NCI-H524 (cell line): ENCODE measurements at places on chromosomes 5 and 9.
A peak's percentile ranks its signal among the peaks of the same experiment; 100 is the strongest.

- no peak for DNase-seq
Measured at GRCh38 chr5:57327561-57328367, 153.9 kb downstream of the GPBP1 start.

DNA sequence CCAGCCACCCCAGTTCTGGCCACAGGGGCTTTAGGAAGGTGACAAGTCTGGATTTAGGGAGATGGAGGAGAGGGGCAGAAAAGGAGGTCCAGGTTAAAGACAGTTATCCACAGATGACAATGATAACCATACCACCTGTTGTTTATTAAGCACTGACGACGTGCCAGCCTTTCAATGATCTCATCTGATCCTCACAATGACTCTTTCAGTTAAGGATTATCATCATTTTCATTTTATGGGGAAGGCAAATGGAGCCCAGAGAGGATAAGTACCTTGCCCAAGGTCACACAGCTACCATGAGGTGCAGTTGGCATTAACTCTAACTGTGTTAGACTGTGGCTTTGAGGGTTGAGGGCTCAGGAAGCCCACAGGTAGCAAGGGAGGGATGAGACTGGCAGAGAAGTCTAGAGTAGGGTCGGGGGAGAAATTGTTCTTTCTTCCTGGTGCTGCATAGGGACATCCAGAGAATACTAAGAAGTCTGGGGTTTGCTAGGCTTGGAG is 21.5 kb upstream of the JADE2 start:
- no peak for DNase-seq

- DNase-seq = no peak
Measured at GRCh38 chr9:99753436-99753835, 68.2 kb upstream of the NR4A3 start.

DNA sequence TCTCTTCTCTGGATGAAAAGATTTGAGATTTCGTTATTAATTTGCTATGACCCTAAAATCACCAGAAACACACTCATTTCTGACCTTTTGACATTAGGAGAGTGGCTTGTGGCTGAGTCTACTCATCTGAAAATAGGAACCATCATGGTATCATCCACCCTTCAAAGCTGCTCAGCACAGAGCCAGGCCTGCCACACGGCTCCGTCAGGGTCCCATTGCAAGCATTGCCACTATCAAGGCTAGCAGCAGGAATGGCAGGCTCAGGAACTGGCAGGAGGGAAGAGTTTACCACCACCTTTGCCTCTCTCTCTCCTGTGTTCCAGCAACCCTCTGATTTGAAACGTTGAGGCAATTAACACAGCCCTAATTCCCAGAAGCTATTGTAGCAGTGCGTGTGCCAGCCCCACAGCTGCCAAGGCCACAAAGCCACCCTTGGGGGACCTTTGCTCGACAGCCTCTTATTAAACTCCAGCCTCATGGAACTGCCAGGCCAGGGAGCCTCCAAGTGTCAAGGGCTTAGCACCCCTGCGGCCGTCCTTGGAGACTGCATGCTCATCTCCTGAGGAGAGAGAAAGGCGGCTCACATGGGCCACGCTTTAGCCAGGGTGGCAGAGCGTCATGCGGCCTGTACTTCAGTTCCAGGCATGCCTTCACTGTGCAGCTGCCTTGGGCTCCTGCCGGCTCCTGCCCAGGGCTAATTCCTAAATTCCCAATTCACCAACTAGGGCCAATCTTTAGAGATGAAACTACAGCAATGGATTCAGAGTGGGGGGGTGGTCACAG is 145.9 kb downstream of the ROR2 start:
- DNase-seq = no peak

- no peak for DNase-seq
Measured at GRCh38 chr5:125836256-125836655, 587.0 kb upstream of the GRAMD2B start.

- DNase-seq = no peak
Measured at GRCh38 chr5:158898185-158899177, 201.2 kb downstream of the EBF1 start.

GRCh38 chr5:43063721-43064171 is 23.6 kb upstream of the ANXA2R start:
- DNase-seq = no peak

DNA sequence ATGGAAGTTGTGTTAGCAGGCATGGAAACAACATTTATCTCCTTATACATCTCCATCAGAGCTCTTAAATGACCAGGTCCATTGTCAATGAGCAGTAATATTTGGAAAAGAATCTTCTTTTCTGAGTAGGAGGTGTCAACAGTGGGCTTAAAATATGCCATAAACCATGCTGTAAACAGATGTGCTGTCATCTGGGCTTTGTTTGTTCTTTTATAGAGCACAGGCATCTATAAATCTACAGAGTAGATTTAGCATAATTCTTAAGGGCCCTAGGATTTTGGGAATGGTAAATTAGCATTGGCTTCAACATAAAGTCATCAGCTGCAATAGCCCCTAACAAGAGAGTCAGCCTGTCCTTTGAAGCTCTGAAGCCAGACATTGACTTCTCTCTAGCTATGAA is 7.7 kb upstream of the HRCT1 start:
- no peak for DNase-seq

GRCh38 chr5:154850255-154851062 is at the start of gene FAXDC2:
TSS of gene FAXDC2 (minus strand) at chr5:154850603. CDS start at chr5:154838178, 12,425 bp downstream.
- DNase-seq = no peak

- no peak for DNase-seq
Measured at GRCh38 chr9:116285320-116285719, 131.7 kb downstream of the PAPPA start.

- no peak for DNase-seq
Measured at GRCh38 chr5:147397616-147398015, 112.3 kb downstream of the DPYSL3 start.

GRCh38 chr9:122213589-122214413 is 15.0 kb downstream of the LHX6 start:
- DNase-seq = peak; percentile 77

GRCh38 chr9:73270967-73271721 is 119.5 kb downstream of the ANXA1 start:
- DNase-seq = no peak

DNA sequence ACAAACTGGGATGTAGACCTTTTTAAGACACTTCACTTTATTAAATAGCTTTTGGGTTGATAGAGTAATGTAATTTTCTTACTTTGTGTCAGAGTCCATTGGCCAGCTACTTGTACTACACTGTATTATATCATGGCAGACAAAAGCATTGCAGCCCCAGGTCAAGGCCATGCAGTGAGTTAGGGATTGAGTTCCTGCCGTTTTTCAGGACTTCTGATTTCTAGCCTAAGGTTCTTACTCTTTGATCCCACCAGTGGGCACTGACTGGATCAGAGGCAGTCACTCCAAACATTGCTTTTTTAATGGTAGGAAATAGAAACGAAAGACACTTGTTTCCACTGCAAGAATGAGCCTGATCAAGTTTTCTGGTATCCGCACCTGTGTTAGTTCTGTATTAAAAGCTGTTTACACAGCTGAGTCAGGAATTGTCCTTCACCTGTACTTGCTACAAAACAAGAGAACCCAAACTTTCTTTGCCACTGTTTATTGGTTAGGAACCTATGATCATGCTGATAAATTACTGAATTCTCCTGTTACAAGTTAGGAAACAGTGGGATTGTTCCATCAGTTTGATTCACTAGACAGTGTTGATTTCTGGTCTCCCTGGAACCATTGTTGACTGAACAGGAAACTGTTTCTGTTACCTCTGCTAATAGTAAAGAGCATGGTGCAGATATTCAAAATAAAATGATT is 22.1 kb downstream of the LRRC70 start:
- DNase-seq = no peak

- DNase-seq = no peak
Measured at GRCh38 chr5:179792612-179793467, 946 bp upstream of the LTC4S start.

- DNase-seq = no peak
Measured at GRCh38 chr5:143521141-143521540, 117.7 kb upstream of the NR3C1 start.

DNA sequence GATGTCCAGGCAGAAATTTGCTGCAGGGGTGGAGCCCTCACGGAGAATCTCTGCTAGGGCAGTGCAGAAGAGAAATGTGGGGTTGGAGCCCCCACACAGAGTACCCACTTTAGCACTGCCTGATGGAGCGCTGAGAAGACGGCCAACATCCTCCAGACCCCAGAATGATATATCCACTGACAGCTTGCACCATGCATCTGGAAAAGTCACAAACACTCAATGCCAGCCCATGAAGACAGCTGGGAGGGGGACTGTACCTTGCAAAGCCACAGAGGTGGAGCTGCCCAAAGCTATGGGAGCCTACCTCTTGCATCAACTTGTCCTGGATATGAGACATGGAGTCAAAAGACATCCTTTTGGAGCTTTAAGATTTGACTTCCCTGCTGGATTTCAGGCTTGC is 426.3 kb upstream of the FAM174A start:
- no peak for DNase-seq

GRCh38 chr9:28136113-28136512 is 562.8 kb upstream of the C9orf72 start:
- no peak for DNase-seq

DNA sequence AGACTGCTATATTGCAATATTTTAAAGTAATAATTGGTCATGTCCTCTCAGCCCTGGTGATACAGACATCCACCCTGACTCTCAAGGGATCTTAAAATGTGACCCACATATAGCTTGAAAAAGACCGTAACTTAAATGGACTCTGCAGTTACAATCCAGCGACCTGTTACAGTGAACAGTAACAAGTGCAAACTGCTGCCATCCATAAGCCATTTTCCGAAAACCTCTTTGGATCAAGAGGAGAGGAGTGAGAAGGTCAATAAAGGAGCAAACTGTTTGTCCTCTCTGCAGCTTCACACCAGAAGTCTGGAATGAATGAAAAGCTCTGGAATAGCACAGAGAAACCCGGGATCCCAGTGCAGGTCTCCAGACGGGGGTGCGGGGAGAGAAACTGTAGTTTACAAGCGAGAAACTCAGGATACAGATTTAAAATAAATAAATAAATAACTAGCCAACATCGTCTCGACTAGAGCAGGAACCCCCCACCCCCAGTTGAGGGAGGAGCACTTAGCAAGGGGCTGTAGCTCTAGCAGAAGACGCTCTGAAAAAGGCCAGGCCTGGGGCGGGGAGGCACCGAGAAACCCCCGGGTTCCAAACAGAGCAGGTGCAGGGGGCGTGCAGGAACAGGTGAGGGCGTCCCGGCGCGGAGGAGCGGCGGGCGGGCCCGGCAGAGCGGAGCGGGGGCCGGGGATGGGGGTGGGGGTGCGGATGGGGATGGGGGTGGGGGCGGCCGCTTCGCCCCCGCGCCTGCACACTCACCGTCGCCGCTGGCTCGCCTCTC is 572 bp downstream of the ZDHHC21 start:
- peak; percentile 48 for DNase-seq

- DNase-seq = no peak
Measured at GRCh38 chr9:19901586-19901985, 112.7 kb upstream of the SLC24A2 start.

- no peak for DNase-seq
Measured at GRCh38 chr9:32292611-32293010, 91.8 kb upstream of the ACO1 start.

GRCh38 chr9:93630806-93631411 is 54.5 kb downstream of the PHF2 start:
- no peak for DNase-seq

GRCh38 chr9:89668866-89669246 is 64.0 kb downstream of the GADD45G start:
- no peak for DNase-seq

DNA sequence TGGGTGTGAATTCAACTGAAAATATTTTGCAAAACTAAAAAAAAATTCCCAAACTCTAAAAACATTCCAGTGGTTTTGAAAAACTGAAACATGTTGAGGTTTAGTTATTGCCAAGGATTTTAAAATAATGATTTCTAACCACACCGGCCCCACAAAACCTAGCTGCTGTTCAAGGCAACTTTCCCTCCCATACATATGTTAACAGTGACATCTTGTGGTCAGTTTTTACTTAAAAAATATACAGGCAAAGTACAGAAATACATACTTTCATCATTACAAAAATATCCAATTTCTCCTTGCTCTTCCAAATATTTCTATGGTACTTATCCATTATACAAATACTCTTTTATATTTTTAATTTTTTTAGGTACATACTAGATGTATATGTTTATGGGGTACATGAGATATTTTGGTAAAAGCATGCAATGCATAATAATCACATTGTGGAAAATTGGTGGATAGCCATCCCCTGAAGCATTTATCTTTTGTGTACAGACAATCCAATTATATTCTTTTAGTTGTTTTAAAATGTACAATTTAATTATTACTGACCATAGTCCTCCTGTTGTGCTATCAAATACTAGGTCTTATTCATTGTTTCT is 34.4 kb upstream of the MRPS30 start:
- peak; percentile 26 for DNase-seq

DNA sequence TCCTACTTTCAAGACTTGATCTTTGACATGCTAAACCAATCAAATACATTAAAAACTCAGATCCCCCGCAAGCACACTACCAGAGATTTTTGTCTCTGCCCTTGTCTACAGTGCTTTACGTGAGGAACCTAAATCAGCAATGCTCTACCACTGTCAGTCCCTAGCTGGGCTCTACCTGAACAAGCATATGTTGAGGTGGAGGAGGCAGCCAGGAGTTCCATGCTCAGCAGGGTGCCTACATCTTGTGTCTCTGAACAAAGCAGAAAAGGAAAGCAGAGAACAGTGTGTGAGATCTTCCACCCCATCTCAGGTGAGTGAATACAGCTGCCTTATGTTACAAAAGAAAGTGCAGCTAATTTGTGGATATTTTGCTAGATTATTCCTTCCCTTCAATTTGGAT is 255.0 kb downstream of the NDUFS4 start:
- no peak for DNase-seq

DNA sequence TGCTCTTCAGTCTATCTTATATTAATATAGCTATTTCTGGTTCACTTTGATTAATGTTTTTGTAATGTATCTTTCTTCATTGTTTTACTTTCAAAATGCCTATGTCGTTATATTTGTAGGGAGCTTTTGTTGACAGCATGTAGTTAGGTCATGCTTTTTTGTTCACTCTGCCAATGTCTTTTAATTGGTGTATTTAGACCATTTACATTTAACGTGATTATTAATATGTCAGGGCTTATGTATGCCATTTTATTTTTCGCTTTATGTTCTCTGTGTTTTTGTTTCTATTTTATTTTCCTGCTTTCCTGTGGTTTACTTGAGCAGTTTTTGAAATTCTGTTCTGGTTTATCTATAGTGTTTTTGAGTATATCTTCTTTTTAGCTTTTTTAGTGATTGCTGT is 10.8 kb downstream of the GARIN3 start:
- no peak for DNase-seq

DNA sequence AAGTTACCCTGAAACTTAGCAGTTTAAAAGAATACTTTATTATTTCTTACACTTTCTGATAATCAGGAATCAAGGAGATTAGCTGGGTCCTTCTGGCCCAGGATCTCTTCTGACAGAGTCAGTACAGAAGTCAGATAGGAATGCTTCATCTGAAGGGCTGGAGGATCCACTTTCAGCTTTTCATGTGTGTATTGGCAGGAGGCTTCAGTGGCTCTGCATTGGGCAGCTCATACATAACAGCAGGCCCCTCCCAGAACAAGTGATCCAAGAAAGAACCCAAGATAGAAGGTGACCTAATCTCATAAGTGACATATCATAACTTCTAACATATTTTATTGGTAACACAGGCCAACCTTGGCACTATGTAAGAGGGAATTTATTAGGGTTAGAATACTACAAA is 258.4 kb downstream of the HCN1 start:
- no peak for DNase-seq

GRCh38 chr9:115393976-115394775 is 276.2 kb upstream of the TNC start:
- no peak for DNase-seq

GRCh38 chr5:179805529-179806249 is 977 bp downstream of the MGAT4B start:
- no peak for DNase-seq

- DNase-seq = no peak
Measured at GRCh38 chr5:163104464-163104863, 332.9 kb upstream of the CCNG1 start.

- DNase-seq = no peak
Measured at GRCh38 chr9:21295992-21296391, 9.1 kb downstream of the IFNA5 start.
